ENCODE measurements at places on chromosomes 1 and 21.

DNA sequence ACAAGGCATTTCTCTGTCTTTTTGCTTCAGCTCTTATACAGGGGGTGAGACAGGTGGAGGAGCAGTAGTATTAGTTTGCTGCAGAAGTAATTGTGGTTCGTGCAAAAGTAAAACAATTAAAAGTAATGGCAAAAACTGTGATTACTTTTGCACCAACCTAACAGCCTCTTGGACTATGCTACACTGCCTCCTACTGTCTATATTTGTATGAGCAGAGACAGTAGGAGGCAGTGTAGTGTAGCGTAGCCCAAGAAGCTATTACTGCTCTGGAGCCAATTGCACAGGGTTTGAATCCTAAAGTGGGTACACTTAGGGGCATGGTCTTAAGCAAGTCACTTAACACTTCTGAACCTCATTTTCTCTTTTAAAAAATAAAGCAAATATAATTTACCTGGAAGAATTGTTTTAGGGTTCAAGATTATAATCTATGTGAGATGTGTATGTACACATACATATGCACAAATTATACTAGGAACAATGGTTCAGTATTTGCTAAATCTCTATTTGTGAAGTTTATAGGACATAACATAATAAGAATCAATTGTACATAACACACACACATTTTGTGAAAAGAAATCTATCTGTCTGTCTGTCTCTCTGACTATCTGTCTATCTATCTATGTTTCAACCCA lies 103.8 kb downstream of the BRINP3 start:
- DNase-seq, result no peak

GRCh38 chr1:228299901-228300300 lies 92.1 kb downstream of the OBSCN start:
- DNase-seq, result no peak

DNA sequence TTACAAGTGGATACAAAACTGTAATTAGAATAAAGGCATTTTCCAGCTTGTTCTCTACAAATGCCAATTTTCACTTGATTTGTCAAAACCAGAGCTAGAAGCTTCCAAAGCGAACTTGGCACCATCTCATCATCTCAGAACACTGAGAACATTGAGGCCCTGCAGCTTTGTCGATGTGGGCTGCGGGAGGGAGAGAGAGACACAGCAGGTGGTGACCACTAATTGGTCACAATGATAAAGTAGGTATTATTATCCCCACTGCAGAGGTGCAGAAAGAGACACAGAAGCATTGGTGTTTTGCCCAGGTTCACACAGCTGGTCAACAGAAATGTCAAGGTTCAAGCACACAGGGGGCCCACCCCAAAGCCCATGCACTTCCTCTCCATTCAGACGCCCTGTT lies 72.2 kb upstream of the KRTAP19-8 start:
- no peak for DNase-seq

GRCh38 chr1:21114431-21114830 lies 62.3 kb downstream of the EIF4G3 start:
- no peak for DNase-seq

DNA sequence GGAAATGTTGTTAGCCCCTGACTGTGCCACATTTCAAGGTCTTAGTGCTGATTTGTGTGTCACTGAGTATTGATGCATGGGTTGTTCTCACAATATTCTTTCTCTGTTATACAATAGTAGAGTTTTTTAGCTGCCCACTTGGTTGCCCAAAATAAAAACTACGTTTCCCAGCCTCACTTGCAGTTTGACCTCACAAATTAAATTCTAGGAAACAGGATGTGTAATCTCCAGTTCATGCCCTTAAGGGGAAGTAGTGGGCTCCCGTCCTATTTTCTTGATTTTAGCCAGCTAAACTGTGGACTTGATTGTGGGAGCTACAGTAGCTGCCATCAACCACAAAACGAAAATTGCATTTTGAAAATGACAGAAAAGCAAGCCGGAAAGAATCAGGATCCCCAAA lies 27.3 kb upstream of the LAMC1 start:
- no peak for DNase-seq
